ENCODE measurements at places on chromosomes 6 and 20. TPM values are rescaled to one million over a fixed set of nuclear protein-coding genes. Genes with fewer than 3 reads are reported as not detected.

GRCh38 chr20:52817511-52817910 is 154.6 kb upstream of the TSHZ2 start:
- no peaks in the 10 kb centered on the region for H3K36me3 ChIP-seq
- no peak overlapping the region for H3K27ac ChIP-seq

GRCh38 chr6:53906842-53907241 is 112.0 kb downstream of the LRRC1 start:
- H3K27ac ChIP-seq: no peak overlapping the region
- no peaks in the 10 kb centered on the region for H3K4me1 ChIP-seq
- no peak for DNase-seq

DNA sequence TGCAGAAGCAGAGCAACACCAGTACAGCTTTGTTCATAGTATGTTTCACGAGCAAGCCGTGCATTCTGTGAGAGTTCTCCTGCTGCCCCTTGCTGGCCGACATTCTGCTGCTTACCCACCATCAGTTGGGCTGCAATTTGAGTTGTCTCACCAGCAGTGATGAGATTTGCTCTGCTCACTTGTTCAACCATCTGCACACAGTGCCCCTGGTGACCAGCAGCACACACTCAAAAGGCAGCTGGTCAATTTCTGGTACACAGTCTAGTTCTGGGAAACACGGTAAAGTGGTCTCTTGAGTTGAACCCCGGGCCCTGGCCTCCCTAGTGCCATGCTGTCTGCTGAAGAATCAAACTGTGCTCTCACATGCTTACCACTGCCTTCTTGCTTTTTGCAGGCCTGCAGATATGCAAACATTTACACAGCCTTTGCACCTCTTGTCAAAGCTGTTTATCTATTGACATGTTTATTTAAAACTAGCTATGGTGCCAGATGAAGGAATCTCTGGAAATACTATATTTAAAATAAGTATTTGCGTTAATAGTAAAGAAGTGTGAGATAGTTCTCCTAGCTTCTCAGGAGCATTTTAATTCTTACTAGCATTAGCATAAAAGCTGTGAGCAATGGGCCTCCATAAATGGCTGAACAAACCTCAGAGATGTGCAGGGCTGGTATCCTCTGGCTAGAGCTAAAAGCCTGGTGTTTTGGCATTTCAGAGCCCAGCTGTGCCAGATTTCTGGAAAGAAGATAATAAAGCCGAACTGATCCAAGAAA is 234.3 kb downstream of the ARHGAP18 start:
- H3K27me3 ChIP-seq: no peaks in the 10 kb centered on the region
- no peaks in the 10 kb centered on the region for H3K36me3 ChIP-seq
- H3K4me3 ChIP-seq: no peak overlapping the region
- no peak for DNase-seq

- no peak overlapping the region for H3K27ac ChIP-seq
- H3K4me3 ChIP-seq: no peak overlapping the region
- H3K27me3 ChIP-seq: no peaks in the 10 kb centered on the region
- H3K4me1 ChIP-seq: no peaks in the 10 kb centered on the region
Measured at GRCh38 chr20:46367967-46368901, 38.2 kb downstream of the ELMO2 start.

RGS17 gene
- 3.2 TPM for total RNA-seq
